ENCODE measurements at places on chromosomes 3 and 15. TPM values are rescaled to one million over a fixed set of nuclear protein-coding genes. Genes with fewer than 3 reads are reported as not detected.

The TNNC1 gene
- 1.9 TPM for polyA plus RNA-seq

The CNTN3 gene
- polyA plus RNA-seq, result 4.4 TPM

The IFT80 gene
- 29.2 TPM for polyA plus RNA-seq

The EFHB gene
- polyA plus RNA-seq, result 0.33 TPM

The ONECUT1 gene
- not detected for polyA plus RNA-seq

The DPP8 gene
- 24.1 TPM for polyA plus RNA-seq

DNA sequence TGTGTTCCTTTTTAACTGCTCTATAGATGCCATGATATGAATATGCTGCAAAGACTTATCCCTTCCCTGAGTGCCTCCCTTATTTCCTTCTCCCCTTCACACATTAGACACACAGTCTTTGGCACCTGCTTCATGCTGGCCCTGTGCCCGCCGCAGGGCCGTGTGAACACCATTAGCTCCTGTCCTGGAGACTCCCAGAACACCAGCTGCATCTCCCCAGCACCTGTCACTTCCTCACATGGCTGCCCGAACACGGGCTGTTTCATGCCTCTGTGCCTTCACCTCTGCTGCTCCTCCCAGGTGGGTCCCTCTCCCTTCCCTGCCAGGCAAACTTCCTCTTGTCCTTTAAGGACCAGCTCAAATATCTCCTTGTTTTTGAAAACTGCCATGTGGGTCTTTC lies 40.5 kb upstream of the SEC13 start:
- DNase-seq, result no peak

DNA sequence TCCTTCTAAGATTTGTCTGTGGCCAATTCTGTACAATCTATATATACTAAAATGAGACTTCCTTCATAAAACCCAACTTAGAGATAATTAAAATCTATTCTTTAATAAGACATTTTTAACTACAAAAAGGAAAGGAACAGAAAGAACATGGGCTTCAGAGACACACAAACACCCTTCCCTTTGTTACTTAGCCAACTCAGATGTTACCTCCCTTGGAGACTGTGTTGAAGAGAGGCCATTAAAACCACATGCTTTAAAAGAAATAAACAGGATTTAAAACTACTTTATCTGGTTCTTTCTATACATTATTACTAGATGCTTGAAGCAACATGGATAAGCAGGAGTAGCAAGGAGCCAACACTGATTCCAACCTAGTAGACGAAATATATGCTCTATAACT lies 42.0 kb downstream of the LRRFIP2 start:
- DNase-seq, result no peak

DNA sequence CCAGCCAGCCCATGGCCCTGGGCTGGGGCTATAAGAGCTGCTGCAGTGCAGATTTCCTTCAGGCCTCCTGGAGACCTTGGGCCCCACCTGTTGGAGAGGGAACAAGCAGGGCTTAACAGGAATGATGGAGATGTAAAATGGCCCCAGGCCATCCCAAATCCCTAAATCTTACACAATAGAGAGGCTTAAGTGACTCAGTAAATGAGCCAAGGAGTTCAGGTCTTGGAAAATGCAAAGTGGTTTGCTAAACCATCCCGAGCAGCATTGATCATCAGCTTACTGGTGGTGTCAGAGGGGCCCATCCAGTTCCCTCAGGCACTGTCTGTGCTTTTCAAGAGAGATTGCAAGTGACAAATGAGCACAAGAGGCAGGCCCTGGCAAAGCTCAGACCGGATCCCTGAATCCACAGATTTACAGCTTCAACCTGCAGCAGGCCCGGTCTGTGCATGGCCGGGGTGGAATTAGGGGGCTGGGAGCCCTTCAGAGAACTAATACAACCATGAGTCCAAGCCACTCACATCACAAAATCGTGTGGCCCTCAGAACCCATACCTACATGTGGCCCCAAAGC lies 325.4 kb downstream of the UACA start:
- no peak for DNase-seq

DNA sequence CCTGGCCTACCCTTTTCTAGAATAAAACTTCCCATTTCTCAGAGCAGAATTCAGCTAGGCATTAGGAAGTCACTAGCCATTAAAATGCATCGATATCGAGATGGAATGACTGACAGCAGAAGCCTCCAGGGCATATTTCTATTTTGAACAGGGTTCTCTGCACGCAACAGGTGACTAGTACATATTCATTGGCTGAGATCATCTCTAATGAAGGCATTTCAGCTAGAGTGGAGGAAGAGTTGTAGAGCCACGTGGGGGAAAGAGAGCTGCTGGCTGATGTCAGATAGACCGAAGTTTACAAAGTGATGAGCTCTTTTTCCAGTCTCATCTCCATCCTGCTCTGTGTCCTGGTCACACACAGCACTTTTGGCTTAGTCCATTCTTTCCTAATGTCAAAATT lies 7.5 kb downstream of the TMEM40 start:
- DNase-seq, result no peak

GRCh38 chr3:195461594-195462307 lies 18.9 kb upstream of the ACAP2 start:
- no peak for DNase-seq

DNA sequence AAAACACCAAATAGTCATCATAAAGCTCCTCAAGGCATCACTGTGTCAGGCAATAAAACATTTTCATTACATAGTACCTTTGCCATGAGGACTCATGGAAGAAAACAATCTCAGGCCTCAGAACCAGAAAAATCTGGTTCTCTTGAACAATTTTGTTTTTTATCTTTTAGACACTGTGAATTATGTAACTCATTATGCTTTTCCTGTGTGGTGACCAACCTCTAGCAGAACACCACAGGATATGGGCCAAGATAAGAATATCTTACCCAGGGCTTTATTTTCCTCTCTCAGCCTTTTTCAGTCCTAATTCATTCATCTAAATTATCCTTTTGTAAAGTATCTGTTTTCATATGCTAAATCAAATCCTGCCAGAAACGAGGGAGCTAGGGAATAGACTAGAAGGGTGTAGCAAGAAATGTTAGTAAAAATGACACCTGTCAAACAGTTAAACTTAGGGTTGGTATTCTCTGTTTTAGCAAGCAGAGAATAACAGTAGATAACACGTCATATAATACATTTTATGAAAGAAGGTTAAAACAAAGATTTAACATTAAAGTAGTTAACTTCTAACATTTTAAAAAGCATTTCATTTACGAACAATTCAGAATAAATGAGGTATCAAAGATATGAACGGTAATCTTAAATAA lies 111.1 kb downstream of the FBXL22 start:
- no peak for DNase-seq

DNA sequence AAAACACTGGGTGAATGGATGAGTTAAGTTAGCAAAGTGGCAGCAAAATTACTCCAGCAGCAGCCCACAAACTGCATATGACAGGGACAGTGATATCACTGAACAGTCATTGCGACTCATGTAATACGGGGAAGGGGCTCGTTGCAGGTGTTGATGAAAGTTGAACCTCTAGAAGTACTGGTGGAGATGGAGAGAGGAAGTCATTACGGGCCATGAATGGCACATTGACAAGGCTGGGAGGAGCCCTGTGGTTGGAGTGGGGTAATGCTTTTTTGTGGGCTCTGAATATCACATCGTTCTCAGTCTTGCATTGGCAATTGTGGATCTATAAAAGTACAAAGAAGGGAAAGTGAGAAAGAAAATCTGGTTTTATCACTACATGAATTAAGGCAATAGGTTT lies 278.1 kb downstream of the ZPLD1 start:
- DNase-seq, result no peak

- DNase-seq, result no peak
These were observed 61.0 kb upstream of the RPL32 start for GRCh38 chr3:12902181-12902999.

GRCh38 chr3:56081246-56081645 lies 387.0 kb downstream of the ERC2 start:
- DNase-seq, result no peak

- DNase-seq, result no peak
These were observed 109.7 kb upstream of the GMNC start for GRCh38 chr3:190972196-190972595.

GRCh38 chr3:105915524-105915923 lies 46.7 kb upstream of the CBLB start:
- no peak for DNase-seq
